ENCODE measurements at places on chromosomes 2 and 18.
A peak's percentile ranks its signal among the peaks of the same experiment; 100 is the strongest.

DNA sequence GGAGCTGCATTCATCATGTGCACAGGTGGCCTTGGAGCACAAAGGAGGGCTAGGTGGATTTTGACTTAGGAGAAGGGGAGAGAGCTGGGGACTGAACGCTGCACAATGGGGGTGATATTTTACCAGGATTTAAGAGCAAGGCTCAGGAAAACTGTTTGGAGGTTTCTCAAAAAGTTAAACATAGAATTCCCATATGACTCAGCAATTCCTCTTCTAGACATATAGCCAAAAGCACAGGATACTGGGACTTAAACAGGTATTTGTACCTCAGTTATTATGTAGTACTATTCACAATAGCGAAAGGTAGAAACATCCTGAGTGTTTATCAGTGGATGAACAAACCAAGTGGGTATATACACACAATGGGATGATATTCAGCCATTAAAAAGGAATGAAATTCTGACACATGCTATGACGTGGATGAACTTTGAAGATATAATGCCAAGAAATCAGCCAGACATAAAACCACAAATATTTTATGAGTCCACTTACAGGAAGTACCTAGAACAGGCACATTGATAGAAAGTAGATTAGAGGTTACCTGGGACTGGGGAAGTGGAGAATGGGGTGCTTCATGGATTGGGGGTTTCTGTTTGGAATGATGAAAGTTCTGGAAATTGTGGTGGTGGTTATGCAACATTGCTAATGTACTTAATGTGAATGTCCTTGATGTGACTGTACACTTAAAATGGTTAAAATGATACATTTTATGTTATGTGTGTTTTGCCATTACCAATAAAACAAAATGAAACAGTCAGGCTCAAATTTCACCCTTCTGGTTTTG lies 216.9 kb downstream of the HAUS1 start:
- no peak for DNase-seq

GRCh38 chr2:205860885-205861284 lies 178.6 kb downstream of the NRP2 start:
- DNase-seq, result no peak

GRCh38 chr18:77108001-77108692 lies 24.4 kb downstream of the MBP start:
- no peak for DNase-seq

DNA sequence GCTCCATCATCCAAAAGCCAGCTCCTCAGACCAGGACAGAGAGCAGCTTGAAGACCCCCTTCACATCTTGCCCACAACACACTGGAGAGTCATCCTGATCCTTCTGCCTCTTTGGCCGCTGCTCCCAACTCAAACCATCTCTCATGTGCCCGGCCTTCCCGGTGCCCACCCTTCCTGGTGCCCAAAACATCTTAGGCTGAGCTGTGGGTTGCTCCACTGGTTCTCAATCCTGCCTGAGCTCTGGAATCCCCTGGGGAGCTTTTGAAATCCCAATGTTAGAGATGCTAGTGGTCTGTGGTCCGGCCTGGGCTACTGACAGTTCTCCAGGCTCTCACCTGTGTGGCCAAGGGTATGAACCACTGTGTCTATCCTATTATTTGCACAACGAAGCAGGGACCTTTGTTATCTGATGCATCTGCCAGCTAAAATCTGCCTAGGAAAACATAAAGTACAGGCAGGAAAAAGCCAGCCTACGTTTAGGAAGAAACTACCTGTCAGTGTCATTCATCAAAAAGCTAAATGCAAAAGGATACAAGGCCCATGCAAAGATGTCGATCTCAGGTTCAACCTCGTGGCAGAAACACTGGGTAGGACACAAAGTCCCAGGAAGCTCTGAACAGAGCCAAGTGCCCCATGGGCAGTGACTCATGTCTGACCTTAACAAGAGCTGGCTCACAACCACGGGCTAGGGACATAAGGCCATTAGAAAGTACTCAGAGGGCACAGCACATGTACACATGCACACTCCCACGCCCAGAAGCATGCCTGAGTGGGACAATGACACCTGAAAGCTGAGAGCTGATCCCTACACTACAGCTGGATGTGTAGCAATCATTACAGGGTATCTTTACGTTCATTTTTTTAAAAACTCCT lies 30.8 kb downstream of the TBC1D8 start:
- DNase-seq, result no peak

DNA sequence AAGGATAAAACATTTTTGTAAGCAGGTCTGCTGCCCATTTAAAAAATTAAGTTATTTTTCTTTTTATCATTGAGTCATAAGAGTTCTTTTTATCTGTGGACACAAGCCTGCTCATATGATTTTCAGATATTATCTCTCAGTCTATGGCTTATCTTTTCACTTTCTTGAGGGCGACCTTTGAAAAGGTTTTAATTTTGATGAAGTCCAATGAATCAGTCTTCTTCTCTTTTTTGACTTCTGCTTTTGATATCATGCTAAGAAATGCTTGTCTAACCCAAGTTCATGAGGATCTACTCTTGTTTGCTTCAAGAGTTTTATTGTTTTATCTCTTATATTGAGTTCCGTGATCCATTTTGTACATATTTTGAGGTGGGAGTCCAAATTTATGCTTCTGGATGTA lies 36.5 kb downstream of the PSMD14 start:
- no peak for DNase-seq

GRCh38 chr2:48113767-48114166 lies 207.5 kb upstream of the FBXO11 start:
- DNase-seq, result no peak

- no peak for DNase-seq
Measured at GRCh38 chr2:128501006-128501690, 182.5 kb upstream of the HS6ST1 start.

GRCh38 chr2:2085533-2085932 lies 245.5 kb downstream of the MYT1L start:
- no peak for DNase-seq

- DNase-seq, result no peak
Measured at GRCh38 chr2:64846177-64846576, 143.0 kb upstream of the SLC1A4 start.

GRCh38 chr2:182300608-182301007 lies 126.2 kb downstream of the PDE1A start:
- DNase-seq, result no peak

GRCh38 chr2:171723716-171724683 lies 36.7 kb downstream of the DYNC1I2 start:
- DNase-seq, result peak; percentile 2

DNA sequence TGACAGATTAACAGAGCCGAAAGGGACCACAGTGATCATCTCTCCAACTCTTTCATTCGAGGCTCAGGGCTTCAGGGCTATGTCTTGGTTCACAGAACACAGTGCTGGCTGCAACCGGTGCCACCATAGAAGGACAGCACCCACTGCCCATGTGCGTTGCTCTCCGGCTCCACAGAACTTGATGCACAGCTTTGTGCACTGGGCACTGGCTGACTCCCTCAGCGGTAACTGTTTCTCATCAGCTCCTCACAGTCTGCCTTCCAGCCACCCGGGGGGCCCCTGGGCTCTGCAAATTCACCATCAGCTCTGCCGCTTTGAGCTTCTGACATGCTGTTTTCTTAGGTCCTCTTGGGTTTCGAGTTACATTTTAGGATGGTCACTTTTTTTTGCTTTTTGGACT lies 124.3 kb upstream of the RAB12 start:
- DNase-seq, result no peak

- DNase-seq, result no peak
Measured at GRCh38 chr2:47896450-47896968, 9.8 kb downstream of the FBXO11 start.

DNA sequence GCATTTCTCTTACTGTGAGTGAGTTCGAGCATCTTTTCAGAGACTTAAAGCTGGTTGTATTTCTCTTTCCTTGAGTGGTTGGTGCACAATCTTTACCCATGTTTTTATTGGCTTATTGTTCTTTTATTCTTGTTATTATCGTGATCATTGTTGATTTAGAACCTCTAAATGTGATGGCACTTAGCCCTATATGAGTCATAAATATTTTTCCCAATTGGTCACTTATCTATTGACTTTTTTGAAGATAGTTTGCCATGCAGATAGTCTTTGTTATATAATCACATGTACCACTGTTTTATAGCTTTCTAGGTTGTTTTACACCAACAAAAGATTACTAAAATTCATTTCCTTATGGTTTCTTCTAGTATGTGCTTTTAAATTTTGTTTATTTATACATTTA lies 141.6 kb upstream of the MSH6 start:
- no peak for DNase-seq

- no peak for DNase-seq
Measured at GRCh38 chr2:43841949-43842865, 3.4 kb downstream of the ABCG8 start.

DNA sequence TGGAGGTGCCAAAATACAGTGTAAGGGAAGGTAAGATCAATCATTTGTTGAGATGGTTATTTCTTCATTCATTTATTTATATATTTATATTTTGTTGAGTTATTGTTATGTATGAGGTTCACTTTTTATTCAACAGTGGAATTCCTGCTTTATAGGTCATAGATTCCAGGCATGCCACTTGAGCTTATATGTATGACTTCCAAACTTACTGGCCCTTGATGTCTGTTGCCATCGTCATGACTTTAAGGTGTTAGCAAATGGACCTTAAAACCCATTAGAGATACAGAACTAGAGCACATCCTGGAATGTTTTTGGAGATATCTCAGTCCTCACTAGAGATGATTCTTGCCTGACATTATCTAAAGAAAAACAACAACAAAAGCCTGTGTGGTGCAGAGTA lies 25.9 kb downstream of the CCDC85A start:
- DNase-seq, result no peak

- DNase-seq, result no peak
Measured at GRCh38 chr2:20300656-20301055, 50.0 kb downstream of the PUM2 start.

GRCh38 chr2:217703102-217703501 lies 299.7 kb downstream of the TNS1 start:
- DNase-seq, result no peak

GRCh38 chr18:45110577-45111501 lies 430.2 kb downstream of the SETBP1 start:
- no peak for DNase-seq

- DNase-seq, result no peak
Measured at GRCh38 chr2:223052548-223053483, 826 bp downstream of the KCNE4 start.

GRCh38 chr18:44918142-44918476 lies 237.4 kb downstream of the SETBP1 start:
- no peak for DNase-seq

GRCh38 chr18:45355944-45356520 lies 259.2 kb upstream of the SLC14A2 start:
- DNase-seq, result no peak

Measured in nephron progenitor cell (in vitro differentiated cells).